ENCODE measurements at places on chromosomes 2 and 18.

DNA sequence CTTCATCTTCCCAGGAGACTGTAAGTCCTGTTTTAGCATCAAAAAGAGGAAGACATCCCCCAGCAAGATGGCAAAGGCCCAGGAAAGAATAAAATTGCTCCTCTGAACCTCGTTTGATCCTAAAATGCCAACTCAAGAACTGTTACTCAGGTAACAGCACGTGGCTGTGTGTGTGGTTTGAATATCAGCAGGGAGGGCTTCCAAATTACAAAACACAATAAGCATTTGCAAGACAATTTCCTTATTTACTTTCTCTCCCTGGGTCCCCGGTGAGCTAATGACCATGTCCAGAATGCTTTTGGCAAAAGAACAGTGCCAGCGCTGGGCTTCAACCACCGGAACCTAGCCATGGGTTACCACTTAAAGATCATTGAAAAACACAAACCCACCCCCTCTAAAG lies 163.6 kb downstream of the C1D start:
- no peak for DNase-seq

DNA sequence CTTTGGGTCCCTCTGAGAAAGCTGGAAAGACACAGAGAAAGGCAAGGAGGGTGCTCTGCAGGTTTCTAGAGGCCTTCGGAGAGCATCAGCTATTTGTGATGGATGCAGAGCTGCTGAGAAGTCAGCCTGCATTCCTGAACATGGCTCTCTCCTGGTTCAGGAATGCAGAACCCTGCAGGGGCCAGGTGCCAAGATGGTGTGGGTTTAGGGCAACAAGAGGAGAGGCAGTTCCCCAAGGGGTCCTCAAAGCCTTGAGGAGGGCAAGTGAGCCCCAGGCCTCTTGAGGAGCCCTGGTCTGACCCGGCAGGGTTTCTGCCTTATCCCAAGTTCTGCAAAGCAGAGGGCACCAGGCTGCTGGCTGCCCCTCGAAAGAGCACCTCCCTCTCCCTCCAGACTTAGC lies 93.3 kb downstream of the HS1BP3 start:
- no peak for DNase-seq

- no peak for DNase-seq
These were observed 1403.3 kb upstream of the DDX18 start for GRCh38 chr2:116411211-116411610.

DNA sequence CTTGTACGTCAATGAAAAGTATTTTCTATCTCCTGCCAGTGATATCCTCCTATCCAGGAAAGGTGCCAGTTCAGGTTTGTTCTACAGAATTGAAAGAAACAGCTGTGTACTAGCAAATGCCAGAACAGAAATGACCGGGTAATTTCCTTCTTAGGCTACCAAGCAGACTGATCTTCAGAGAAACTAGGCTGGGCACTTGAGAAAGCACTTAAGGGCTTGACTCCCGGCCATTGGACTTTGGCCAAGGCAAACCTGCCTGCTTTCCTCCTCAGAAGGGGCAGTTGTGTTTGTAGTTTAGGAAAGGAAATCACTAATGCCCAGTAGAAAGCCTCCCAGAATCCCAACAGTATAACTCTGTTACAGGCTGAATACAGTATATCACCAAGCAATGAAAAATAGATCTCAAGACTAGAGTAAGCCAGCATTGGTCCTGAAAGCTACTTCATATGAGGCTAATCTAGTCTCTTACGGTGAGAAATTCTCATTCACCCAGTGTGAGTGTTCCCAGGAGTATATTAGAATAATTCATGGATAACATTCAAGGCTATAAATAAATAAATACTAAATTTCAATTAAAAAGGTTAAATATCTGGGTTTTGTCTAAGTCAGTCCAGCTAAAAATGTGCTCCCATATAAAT lies 43.0 kb upstream of the COL5A2 start:
- DNase-seq = no peak

GRCh38 chr2:13583609-13584008 lies 866.9 kb downstream of the TRIB2 start:
- DNase-seq = no peak

GRCh38 chr18:61554117-61554776 lies 221.0 kb downstream of the CDH20 start:
- DNase-seq = no peak

DNA sequence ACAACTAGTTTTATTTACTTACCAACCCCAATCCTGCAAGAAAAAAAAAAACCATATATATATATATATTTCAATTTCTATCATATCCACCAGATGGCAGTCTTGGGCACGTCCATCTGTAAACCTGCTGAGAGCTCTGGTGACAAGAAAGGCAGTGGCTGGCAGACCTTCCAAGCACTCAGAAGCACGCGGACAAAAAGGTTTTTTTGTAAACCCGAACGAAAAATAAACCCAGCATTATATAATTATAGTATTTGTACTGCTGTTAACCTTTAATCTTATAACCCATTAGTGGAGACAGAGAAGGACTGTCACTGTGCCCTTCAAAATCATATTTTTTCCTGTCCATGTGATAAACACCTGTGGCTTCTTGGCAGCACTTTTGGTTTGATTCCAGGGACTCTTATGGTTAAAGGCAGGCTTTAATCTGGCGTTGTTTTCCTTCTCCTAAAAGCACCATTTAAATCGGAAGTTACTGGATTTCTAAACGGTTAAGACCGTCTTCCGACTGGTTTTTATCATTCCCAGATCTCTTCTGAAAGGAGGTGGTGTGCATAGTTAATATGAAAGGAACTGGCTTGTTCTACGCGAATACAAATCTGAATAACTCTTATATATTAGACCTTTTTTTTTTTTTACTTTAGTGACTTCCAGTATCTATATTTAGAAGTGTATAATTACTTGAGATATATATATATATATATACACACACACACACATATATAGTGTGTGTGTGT lies 31.0 kb upstream of the SLC3A1 start:
- peak; percentile 69 for DNase-seq

DNA sequence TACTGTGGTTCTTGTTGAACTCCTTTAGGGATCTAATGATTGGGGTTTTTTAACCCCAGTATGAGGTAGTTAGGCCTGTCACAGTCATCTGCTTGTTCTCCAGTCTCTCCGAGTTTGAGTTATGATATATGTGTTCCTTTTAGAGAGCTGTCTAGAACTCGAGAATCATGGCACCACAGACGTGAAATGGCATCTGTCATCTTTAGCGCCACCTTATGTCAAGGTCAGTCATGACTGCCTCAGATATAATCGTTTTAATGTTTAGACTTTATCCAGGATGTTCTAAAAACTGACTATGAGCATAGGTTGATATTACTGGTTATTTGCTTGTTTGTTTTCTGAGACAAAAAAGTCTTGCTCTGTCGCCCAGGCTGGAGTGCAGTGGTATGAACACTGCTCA lies 112.2 kb downstream of the CEP192 start:
- no peak for DNase-seq

- DNase-seq = no peak
These were observed 13.6 kb downstream of the OTX1 start for GRCh38 chr2:63064197-63064596.

DNA sequence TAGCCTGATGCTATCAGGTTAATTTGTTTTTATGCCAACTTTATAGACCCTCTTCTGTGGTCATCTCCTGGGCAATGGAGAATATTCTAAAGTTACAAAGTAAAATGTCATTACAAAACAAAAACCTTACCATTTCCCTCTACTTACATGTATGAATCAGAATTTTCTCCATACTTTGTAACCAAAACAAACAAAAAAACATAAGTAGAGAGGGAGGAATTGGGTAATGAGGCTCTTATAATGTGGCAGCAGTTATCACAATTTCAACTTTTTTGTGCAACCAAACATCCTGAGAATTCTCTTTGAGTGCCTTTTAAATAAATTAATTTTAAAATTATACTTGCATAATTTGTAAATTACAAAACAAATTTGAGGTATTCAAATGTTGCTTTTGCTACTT lies 332.8 kb downstream of the TXNL1 start:
- no peak for DNase-seq
